ENCODE measurements at places on chromosomes 16 and 17.

- no peak for DNase-seq
These were observed 34.7 kb downstream of the GINS3 start for GRCh38 chr16:58426966-58427365.

- DNase-seq = no peak
These were observed 18.3 kb downstream of the UBFD1 start for GRCh38 chr16:23575834-23576233.

DNA sequence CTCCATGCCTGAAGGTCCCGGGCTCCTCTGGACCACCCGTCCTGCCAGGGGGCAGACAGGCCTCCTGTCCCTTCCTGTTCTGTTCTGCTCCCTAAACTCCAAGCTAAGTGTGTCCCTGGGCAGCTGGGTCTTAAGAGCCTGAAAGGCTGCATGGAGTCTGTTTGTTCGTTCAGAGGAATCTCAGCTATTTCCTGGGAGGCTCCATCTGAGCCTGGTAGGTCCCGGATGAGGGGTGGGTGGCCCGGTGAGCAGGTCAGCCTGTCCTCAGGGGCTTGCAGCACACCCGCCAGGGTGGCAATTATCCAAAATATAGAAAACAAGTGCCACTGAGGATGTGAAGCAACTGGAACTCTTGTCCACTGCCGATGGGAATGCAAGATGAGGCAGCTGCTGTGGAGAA, 12.6 kb downstream of the ACTG1 start:
- no peak for DNase-seq

- no peak for DNase-seq
These were observed 55.0 kb downstream of the ZNF423 start for GRCh38 chr16:49800876-49801275.

GRCh38 chr17:76716839-76717215, 6.1 kb upstream of the MXRA7 start:
- no peak for DNase-seq

GRCh38 chr16:82660075-82660645, 33.4 kb downstream of the CDH13 start:
- no peak for DNase-seq

DNA sequence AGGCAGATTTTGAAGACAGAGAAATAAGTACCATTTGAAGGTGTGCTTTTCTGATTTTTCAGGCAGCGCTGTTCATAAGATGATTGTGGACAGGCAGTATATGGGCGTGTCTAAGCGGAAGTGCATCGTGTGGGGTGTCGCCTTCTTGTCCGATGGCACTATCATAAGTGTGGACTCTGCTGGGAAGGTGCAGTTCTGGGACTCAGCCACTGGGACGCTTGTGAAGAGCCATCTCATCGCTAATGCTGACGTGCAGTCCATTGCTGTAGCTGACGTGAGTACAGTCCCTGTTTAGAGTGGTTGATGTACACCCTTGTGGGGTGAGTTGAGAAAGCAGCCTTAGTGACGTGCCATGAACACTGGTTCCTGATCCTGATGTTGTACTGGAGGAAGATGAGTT, 10.7 kb downstream of the UTP4 start:
- DNase-seq = no peak

- DNase-seq = no peak
These were observed 30.5 kb upstream of the TANC2 start for GRCh38 chr17:62935523-62935922.

- DNase-seq = no peak
These were observed 114.0 kb downstream of the CMIP start for GRCh38 chr16:81558444-81559175.

GRCh38 chr16:67651847-67652246, 6.9 kb downstream of the CARMIL2 start:
- DNase-seq = no peak

DNA sequence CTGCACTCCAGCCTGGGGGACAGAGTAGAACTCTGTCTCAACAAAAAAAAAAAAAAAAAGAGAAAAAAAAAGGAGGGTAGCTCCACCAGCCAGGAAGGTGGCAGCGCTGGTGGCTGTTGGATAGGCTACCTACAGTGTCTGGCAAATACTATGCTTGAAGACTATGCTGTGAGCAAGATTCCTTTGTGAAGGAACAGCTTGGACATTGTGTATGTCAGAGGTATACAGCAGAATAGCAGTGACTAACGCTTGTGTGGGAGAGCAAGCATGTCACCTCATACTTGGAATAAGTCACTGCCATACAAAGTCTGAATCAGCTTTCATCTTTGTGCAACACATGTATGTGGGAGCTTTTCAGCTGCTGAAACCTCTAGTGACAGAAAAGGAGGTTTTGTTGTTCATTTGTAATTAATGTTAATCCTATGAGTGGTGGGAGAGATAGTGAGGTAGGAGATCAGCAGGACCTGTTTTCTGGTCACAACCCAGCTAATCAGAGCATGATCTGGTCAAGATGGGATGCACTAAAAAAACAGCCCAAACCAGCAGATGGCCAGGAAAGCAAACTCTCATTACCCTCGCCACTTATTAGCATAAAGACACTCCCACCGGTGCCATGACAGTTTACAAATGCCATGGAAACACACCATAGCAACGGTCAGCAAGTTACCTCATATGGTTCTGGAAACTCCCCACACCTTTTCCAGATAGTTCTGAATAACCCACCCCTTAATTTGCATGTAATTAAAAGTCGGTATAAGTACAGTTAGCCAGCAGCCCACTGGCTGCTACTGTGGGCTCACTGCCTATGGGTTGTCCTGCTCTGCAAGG, 6.8 kb upstream of the ITGAD start:
- peak; percentile 26 for DNase-seq
